ENCODE measurements at places on chromosomes 7 and 10. TPM values are rescaled to one million over a fixed set of nuclear protein-coding genes. Genes with fewer than 3 reads are reported as not detected.

Gene PRSS37
- not detected for total RNA-seq

Gene MRLN
- total RNA-seq, result not detected

Gene LIPM
- total RNA-seq, result not detected

Gene CHRM2
- 0.96 TPM for total RNA-seq

Gene PTN
- 6.4 TPM for total RNA-seq

Gene PRKG1
- 29.0 TPM for total RNA-seq

Gene BUD31
- 82.0 TPM for total RNA-seq

Gene SEMA3C
- 58.0 TPM for total RNA-seq

Gene FZD1
- 20.0 TPM for total RNA-seq

Gene EEF1AKMT2
- total RNA-seq, result 15.5 TPM

Gene TMEM196
- not detected for total RNA-seq

Gene NUDT13
- 1.4 TPM for total RNA-seq

Gene NOM1
- total RNA-seq, result 26.0 TPM

Gene CRTAC1
- total RNA-seq, result 44.0 TPM

Gene GPNMB
- total RNA-seq, result 236 TPM

Gene XRCC2
- total RNA-seq, result 3.5 TPM

Gene INSYN2A
- 0.10 TPM for total RNA-seq

Gene RSU1
- total RNA-seq, result 100.0 TPM

Data from left lung (tissue), 14 donors.